ENCODE measurements at places on chromosomes 4 and X.

GRCh38 chr4:41874398-41874797 is 60.8 kb upstream of the TMEM33 start:
- no peak for DNase-seq

GRCh38 chr4:134328741-134329140 is 127.2 kb upstream of the PABPC4L start:
- DNase-seq: no peak

- DNase-seq: no peak
These were observed 271.1 kb upstream of the ZFP42 start for GRCh38 chr4:187724456-187724855.

DNA sequence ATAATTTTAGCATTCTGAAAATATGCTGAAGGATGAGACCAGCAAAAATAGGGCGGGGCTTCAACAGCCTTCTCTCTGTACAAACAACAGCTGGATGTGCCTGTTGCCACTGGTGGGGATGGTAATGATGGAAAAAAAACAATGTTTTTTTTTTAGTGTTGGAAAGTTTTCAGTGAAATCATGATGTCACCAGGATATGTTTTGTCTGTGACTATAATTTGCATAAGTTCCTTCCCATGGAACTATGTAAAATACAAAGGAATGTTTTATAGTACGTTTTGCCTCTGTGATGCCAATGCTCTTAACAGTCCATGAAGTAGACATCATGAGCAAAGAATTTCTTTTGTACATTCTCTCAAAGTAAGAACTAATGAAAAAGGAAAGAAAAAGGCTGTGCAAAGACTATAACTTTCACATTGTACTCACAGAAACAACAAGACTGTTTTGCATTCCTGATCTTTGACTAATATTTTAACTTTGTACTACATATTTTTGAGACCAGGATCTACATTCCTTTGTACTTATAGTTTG is 589.7 kb downstream of the SPRY1 start:
- no peak for DNase-seq

DNA sequence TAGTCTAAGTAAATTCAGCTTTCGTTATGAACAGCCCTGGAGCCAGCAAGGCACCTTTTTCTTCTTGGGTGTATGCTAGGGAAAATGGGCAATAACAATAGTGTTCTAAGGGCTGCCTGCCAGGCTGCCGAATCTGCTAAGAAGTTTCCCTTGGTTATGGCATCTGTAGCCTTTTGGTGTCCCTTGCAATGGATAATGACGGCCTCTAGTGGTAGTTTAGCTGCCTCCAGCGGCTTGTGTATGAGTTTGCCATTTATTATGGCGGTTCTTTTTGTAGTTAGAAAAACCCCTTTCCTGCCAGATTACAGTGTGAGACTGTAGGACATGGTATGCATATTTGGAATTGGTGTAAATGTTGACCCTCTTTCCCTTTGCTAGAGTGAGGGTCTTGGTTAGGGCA is 78.9 kb upstream of the SPIN4 start:
- no peak for DNase-seq

DNA sequence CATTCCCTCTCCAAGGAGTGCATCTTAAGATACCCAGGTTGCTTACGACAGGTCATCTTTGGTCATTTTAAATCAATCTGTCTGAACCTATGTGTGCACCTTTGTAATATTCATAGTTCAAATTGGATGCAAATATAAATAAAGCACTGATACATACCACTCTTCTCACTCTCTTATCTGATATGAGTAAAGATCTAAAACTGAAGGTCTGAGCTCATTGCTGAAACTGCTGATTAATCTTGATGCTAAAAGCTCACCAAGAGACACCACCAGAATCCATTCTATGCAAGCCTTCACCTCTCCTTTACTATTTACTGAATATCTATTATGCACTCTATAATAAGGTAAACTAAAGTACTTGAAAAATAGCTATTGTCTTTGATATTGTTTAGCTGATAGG is 16.6 kb downstream of the HSD17B13 start:
- no peak for DNase-seq

DNA sequence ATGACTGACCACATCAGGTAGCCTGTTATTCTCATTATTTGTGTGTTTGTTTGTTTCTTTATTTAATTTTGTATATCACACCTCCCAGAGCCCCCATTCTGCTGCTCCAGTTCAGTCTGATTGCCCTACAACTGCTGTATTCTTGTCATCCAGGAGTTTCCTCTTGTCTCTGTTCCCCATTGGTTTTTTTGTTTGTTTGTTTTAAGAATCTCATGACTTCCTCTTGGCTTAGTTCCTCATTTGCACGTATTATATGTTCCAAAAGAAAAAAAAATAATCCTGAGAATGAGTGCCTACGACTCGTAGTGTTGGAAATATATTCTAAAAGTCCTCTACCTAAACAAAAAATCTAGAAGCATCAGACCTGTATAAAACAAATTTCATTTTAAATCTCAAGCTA is 142.3 kb upstream of the SLIT2 start:
- no peak for DNase-seq

DNA sequence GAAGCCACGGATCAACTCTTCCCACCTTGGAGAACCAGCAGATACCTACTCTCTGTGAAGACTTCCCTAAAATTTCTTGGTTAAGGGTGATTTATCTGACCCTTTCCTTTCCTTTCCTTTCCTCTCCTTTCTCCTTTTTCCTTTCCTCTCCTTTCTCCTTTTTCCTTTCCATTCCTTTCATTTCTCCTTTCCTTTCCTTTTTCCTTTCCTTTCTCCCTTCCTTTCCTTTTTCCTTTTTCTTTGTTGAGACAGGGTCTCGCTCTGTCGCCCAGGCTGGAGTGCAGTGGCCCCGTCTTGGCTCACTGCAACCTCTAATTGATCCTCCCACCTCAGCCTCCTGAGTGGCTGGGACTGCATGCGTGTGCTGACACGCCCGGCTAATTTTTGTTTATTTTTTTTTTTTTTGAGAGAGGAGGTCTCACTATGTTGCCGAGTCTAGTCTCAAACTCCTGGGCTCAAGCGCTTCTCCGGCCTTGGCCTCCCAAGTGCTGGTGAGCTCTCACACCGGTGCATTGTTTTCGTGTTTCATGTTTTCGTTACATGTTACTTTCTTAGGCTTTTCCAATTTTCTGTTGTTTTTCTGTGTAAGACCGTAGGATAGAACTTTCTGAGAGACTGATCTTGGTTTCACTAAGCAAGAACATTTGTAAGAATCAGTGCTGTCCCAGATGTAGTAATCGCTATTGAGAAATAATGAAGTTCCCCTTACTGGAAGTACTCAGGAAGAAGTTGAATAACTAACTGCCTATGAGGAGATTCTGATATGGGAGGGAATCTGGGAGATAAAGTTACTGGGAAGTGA is 2.0 kb downstream of the TMEM165 start:
- no peak for DNase-seq

DNA sequence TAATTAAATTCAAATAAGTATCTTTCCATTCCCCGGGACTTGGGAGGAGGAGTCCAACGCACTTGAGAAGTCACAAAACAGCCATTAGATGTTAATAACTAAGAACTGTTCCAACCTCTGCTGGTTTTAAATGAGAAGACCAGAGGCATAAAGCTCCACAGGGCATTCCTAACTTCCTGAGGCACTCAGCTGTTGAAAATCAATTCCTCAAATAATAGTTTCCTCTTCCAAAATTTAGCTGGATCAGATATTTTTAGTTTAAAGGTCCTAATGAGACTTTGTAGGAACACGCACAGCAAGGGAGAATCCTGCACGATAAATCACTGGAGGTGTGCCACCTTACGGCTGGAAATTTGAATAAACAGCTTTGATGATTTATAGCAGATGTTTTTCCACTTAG is 504.3 kb upstream of the ZFP42 start:
- no peak for DNase-seq

GRCh38 chr4:119093042-119093827 is 42.4 kb upstream of the MYOZ2 start:
- no peak for DNase-seq

- no peak for DNase-seq
These were observed 173.0 kb downstream of the SPCS3 start for GRCh38 chr4:176492646-176493302.

DNA sequence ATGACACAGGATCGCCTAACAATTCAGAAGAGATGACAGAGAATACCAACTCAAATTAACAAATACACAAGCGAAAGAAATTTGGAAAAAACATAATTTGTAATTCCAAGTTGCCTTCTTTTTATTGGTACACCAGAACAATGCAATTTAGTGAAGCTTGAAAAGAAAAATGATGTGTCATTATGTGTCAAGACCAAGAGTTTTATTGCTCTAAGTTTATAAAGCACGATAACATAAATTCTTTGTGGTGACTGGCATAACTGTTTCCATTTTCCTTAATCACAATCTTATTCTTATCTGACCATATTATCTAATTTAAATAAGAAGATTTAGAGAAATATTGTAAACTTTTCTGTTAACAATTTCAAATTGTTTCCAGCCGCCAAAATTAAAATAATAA is 273.2 kb upstream of the TECRL start:
- DNase-seq: no peak

DNA sequence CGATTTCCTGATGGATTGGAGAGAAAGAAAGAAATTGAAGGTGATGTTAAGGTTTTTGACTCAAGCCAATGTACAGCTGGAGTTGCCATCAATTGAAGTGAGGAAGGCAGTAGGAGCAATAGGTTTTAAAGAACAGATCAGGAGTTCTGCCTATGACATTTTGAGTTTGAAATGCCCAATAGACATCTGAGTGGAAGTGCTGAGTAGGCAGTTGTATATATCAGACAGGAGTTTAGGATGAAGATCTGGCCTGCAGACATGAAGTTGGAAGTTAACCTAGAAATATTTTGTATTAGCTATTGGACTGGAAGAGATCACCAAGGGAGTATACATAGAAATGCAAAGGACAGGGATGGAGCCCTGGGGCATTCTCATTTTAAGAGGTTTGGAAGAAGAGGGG is 12.9 kb upstream of the TMSB15B start:
- DNase-seq: no peak

- no peak for DNase-seq
These were observed 5.3 kb upstream of the COMMD8 start for GRCh38 chr4:47468706-47469365.

- no peak for DNase-seq
These were observed 82.6 kb upstream of the TMEM164 start for GRCh38 chrX:109920325-109920724.

GRCh38 chrX:72040506-72040905 is 91.2 kb downstream of the RTL5 start:
- no peak for DNase-seq

- DNase-seq: no peak
These were observed 1527.8 kb downstream of the STIM2 start for GRCh38 chr4:28388471-28388870.

DNA sequence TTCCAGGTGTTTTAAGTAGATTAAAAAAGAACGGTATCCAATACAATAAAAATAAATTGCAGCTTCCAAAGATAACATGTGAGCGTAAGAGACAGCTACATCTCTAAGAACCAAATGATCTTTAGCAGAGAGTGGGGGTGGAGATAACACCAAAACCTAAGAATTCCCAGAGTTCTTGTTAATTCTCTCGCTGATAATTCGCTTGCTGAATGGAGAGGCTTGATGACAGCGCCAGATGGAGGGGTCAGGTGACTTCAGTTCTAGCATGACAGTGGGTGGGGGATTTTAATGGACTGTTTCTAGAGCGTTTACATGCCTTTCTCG is 2.3 kb downstream of the CLCN4 start:
- DNase-seq: no peak
